Retinal pigment epithelial cell (primary cell): ENCODE measurements at places on chromosomes 13 and 19.

- no peak for DNase-seq
Measured at GRCh38 chr19:46081928-46082727, 41.3 kb upstream of the IGFL4 start.

GRCh38 chr13:44848920-44849676, 140.2 kb downstream of the NUFIP1 start:
- DNase-seq: peak; percentile 88

DNA sequence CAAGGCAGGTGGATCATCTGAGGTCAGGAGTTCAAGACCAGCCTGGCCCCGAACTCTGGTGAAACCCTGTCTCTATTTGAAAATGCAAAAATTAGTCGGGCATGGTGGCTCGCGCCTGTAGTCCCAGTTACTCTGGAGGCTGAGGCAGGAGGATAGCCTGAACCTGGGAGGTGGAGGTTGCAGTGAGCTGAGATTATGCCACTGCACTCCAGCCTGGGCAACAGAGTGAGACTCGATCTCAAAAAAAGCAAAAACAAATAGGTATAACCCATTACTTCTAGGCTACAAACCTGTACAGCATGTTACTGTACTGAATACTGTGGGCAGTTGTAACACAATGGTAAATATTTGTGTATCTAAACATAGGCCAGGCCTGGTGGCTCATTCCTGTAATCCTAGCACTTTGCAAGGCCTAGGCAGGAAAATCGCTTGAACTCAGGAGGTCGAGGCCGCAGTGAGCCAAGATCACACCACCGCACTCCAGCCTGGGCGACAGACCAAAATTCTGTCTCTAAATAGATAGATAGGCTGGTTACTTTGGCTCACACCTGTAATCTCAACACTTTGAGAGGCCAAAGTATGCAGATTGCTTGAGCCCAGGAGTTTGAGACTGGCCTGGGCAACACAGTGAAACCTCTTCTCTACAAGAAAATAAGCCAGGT, 63.5 kb downstream of the MYO9B start:
- DNase-seq: no peak

GRCh38 chr19:19538061-19538784, at the start of gene CILP2:
Gene CILP2 (plus strand): TSS chr19:19538265. CDS start chr19:19538350, 85 bp downstream.
- no peak for DNase-seq
